ENCODE measurements at places on chromosomes 5 and 9. TPM values are rescaled to one million over a fixed set of nuclear protein-coding genes. Genes with fewer than 3 reads are reported as not detected.

The NPR3 gene
- 20.7 TPM for total RNA-seq

The TMEM215 gene
- 0.03 TPM for total RNA-seq

The FBXO38 gene
- total RNA-seq, result 18.8 TPM

The ACO1 gene
- 27.8 TPM for total RNA-seq

The SH3TC2 gene
- total RNA-seq, result 0.73 TPM

The GPR151 gene
- not detected for total RNA-seq

The PCDHB14 gene
- 0.07 TPM for total RNA-seq

The DNAI1 gene
- 0.65 TPM for total RNA-seq

The ST6GALNAC4 gene
- total RNA-seq, result 18.1 TPM

The C9orf43 gene
- total RNA-seq, result 0.59 TPM

The PCDHGA7 gene
- total RNA-seq, result 0.90 TPM

The TERT gene
- 2.5 TPM for total RNA-seq

The EPB41L4B gene
- total RNA-seq, result 21.3 TPM

The LHX2 gene
- 3.9 TPM for total RNA-seq

The PLAC8L1 gene
- 0.26 TPM for total RNA-seq

The SPATA31E1 gene
- not detected for total RNA-seq

The ESM1 gene
- total RNA-seq, result not detected

The CSF1R gene
- total RNA-seq, result 0.28 TPM

The PCDHGB1 gene
- 1.9 TPM for total RNA-seq

The LHX3 gene
- 0.13 TPM for total RNA-seq

The FGFR4 gene
- 22.7 TPM for total RNA-seq

The OR1L8 gene
- total RNA-seq, result not detected

The PCDHGA1 gene
- total RNA-seq, result 0.31 TPM

The LVRN gene
- total RNA-seq, result not detected

Data from A549 treated with GW870086 at 1 μM for 4 hours (cell line).